ENCODE measurements at places on chromosomes 12 and 14.

GRCh38 chr12:64946132-64946829 is 121.8 kb downstream of the TBC1D30 start:
- DNase-seq: no peak

DNA sequence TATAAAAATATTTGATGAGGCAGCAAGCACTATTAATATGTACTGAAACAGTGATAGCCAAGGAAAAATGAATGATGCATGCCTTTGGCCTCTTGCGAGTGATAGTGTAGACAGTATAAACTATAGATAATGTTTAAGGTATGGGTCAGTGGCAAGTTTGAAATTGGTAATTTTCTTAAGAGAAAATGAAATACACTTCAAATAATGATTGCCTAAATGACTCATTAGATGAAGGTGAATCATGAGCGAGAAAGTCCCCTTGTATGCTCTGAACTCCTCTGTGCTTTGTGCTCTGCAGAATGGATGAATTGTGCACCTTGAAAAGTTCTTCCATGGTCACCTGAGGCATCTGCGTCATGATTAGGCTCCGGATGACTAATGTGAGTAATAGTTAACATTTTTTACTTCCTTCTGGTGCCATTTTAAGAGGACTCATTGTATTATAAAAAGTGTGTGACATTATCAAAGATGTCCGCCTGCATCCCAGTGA is 84.9 kb upstream of the RTL1 start:
- DNase-seq: no peak

- DNase-seq: peak; percentile 83
Measured at GRCh38 chr14:23538785-23539184, 12.8 kb downstream of the ZFHX2 start.

- DNase-seq: no peak
Measured at GRCh38 chr12:3493043-3493858, 2.2 kb downstream of the PRMT8 start.

DNA sequence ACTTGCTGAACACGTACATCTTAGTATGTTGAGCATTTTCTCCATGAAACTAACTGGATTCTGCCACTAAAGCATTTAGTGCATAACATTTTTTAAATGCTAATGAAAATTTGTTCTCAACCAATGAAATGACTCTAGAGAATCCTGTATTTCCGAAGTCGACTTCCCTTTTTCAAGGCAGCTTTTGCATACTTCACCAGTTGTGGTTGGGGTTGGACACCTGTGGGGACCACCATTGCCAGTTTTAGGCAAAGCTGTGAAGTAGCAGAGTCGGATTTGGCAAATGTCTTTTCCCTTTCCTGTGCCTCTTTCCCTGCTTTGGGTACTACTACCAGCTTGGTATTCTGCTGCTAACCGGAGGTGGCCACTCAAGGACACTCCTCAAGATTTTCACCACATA is 349.2 kb downstream of the BCAT1 start:
- DNase-seq: no peak

GRCh38 chr14:101854366-101854765 is 92.9 kb downstream of the PPP2R5C start:
- DNase-seq: peak; percentile 26

DNA sequence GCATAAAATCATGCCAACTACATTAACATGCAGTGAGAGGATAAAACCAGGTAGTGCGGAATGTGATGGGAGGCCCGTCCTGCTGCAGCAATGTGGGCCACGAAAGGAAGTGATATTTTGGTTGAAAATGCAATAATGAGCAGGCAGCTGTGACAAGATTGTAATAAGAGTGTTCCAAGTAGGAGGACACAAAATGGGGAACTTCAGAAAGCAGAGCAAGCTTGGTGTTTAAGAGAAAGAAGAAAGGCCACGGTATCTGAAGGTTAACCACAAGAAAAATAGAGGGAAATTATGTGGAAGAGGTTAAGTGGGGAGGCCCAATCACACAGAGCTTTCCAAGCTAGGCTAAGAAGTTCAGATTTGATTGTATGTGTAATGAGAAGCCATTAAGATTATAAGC is 34.3 kb downstream of the OVCH1 start:
- no peak for DNase-seq

- no peak for DNase-seq
Measured at GRCh38 chr12:99372257-99372920, 275.2 kb upstream of the GARIN6 start.

- no peak for DNase-seq
Measured at GRCh38 chr14:86826661-86827060, 1166.3 kb downstream of the GALC start.

DNA sequence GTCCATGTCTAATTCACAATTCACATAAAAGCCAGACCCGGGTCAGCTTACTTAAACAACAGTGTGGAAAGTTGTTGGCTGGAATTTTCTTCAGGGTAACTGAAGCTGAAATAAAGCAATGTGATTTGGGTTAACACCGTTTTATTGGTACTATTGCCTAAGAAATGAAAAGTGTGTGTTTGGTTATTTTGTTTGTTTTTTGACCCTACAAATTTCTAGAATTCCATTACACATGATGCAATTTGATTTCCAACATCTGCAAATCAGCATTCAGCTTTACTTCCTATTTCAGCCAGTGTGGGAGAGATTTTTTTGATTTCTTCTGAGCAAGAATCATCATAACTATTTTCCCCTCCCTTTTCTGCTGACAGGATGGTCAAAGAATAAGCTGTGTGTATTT is 45.7 kb upstream of the CLMN start:
- DNase-seq: no peak

GRCh38 chr12:61765926-61766325 is 494.3 kb upstream of the USP15 start:
- no peak for DNase-seq

DNA sequence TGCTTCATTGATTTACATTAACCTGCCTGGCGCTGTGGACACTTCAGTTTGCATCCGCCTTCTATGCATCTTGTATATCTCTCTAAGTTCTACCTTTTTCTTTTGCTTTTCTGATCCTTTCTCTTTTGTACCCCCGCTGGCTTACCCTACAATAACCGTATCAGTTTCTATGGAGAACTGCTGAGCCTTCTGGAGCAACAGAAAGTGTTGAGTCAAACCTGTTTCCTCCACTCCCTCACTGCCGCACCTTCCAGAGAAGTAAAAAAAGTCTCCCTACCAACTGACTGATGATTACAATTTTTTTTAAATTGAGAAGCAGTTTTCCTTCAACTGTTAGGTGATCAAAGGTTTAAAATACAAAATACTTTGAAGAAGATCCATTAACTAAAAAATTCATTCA is 17.4 kb downstream of the EXD2 start:
- no peak for DNase-seq

GRCh38 chr14:102140027-102140749 is 491 bp downstream of the WDR20 start:
- peak; percentile 54 for DNase-seq

DNA sequence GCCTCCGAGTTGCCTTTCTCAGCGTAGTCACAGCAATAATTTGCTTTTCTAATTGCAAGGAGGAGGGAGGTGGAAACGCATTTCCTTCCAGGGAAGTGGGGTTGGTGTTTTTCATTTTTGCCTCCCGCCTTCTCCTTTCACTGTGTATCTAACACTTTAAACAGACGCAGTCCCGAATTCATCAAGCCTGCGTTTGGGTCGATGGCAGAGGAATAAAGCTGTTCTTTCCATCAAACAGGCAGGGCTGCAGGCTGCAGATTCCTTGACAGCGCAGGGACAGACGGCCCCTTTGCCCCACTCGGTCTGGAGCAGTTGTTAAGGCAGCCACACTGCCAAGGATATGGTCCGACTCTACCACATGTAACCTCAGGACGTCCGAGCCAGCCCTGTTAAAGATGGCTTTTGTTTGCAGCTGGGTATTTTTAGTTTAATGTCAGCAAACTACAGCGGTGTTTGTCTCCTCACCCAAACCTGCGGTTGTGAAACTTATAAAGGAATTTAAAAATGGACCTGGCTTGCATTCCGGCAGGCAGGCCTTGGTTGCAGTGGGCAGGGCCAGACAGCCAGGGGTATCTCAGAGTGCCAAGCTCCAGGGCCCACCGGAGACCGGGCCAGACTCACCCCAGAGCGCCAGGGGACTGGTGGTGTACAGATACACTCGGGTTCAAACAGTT is 2.1 kb downstream of the CHST11 start:
- DNase-seq: peak; percentile 34

- no peak for DNase-seq
Measured at GRCh38 chr14:62234849-62235248, 472.6 kb downstream of the SNAPC1 start.

Data from mesendoderm (in vitro differentiated cells).